Activated naive CD8-positive, alpha-beta T cell treated with anti-CD3 and anti-CD28 coated beads, Interleukin-2, amount 10 ng/mL, durations not matched to agents 7 days and 5 days (primary cell): ENCODE measurements at places on chromosomes 4 and X. TPM values are rescaled to one million over a fixed set of nuclear protein-coding genes. Genes with fewer than 3 reads are reported as not detected.

Gene CCSER1
- not detected for total RNA-seq

DNA sequence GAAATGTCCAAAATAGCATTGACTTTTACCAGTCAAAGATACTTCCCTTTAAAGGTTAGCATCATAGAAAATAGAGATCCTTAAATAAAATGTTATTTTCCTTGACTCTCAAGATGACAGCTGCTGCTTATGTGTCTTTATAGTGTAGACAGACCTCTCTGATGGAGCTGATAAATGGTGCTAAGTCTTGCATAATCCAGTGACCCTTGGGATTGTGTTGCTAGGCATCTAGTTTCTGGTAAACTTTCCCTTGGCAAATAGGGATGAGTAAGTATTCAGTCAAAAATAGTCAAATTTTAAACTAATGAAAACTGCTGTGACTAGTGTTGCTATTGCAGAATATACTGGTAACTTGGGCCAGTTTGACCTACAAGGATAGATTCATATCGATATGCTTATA is 53.6 kb downstream of the MBNL3 start:
- H3K4me3 ChIP-seq = no peak overlapping the region
- no peaks in the 10 kb centered on the region for H3K4me1 ChIP-seq
- H3K27ac ChIP-seq = no peak overlapping the region
- no peaks in the 10 kb centered on the region for H3K27me3 ChIP-seq
- no peak for DNase-seq

DNA sequence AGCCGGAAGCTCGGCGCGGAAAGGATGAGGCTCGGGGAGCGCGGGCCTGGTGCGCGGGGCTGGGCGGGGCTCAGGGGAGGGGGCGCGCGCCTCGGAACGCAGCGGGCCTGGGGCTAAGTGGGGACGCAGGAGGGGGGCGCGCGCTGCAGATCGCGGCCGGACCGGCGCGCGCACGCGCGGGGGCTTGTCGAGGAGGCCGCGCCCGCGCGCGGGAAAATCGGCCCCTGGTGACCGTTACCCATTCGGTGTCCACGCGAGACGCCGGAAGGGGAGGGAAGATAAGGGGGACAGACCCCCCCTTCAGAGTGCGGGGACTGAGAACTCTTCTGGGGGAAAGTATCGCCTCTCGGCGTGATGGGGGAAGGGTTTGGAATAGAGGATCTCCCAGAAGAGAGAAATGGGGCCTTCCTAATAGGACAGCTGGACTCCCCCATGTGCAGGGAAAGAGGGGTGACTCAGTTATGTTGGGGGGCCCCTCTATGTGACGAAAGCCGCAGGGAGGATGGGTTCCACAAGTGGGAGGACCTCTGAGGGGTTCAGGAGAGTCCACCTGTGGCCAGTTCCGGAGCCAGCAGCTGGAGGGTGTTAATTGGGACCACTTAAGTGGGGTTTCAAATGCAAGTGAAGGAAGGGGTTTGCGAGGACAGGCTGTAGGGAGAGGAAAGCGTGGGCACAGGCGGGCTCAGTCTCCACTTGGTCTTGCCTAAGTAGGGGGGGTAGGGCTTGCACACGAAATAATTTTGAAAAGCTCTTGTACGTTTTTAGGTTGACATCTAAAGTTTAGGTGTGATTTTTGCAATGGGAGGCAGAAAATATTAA is 584 bp downstream of the SUV39H1 start:
- peak; percentile 64 for DNase-seq
- H3K36me3 ChIP-seq = peaks cover 12% of the 10 kb centered on the region
- H3K4me3 ChIP-seq = peak overlapping the region; percentile 96
- peak overlapping the region; percentile 94 for H3K27ac ChIP-seq
- H3K27me3 ChIP-seq = no peaks in the 10 kb centered on the region
- peaks cover 16% of the 10 kb centered on the region for H3K4me1 ChIP-seq

GRCh38 chr4:118989098-118990080 is 100.7 kb downstream of the SYNPO2 start:
- H3K36me3 ChIP-seq = no peaks in the 10 kb centered on the region
- peaks cover 6% of the 10 kb centered on the region for H3K27me3 ChIP-seq
- no peak overlapping the region for H3K4me3 ChIP-seq
- peaks cover 2% of the 10 kb centered on the region for H3K4me1 ChIP-seq
- H3K27ac ChIP-seq = no peak overlapping the region

Gene PRSS12
- not detected for total RNA-seq

Gene L1CAM
- 7.2 TPM for total RNA-seq

GRCh38 chr4:121228848-121229247 is 64.7 kb upstream of the TNIP3 start:
- no peak for DNase-seq
- peaks cover 2% of the 10 kb centered on the region for H3K36me3 ChIP-seq
- no peak overlapping the region for H3K4me3 ChIP-seq
- no peak overlapping the region for H3K27ac ChIP-seq
- H3K27me3 ChIP-seq = no peaks in the 10 kb centered on the region
- peaks cover 16% of the 10 kb centered on the region for H3K4me1 ChIP-seq

DNA sequence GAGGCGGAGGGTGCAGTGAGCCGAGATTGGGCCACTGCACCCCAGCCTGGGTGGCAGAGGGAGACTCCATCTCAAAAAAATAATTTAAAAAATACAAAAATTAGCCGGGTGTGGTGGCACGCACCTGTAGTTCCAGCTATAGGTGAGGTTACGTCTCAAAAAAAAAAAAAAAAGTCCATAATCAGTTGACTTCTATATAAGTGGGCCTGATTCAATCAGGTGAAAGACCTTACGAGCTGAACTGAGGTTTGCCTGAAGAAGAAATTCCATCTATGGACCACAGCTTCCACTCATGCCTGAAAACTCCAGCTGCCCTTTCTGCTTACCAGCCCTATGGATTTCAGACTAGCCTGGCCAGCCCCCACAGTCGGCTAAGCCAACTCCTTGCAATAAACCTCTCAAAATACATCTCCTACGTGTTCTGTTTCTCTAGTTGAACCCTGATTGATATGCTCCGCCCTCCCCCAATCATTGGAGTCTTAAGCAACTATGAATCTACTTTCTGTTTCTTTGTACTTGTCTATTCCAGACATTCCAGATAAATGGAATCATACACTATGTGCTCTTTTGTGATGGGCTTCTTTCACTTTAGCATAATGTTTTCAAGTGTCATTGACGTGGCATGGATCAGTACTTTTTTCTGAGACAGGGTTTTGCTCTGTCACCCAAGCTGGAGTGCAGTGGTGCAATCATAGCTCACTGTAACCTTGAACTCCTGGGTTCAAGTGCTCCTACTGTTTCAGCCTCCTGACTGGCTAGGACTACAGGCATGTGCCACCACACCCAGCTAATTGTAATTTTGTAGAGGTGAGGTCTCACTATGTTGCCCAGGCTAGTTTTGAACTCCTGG is 36.6 kb downstream of the SAT1 start:
- no peaks in the 10 kb centered on the region for H3K27me3 ChIP-seq
- H3K36me3 ChIP-seq = no peaks in the 10 kb centered on the region
- no peak overlapping the region for H3K4me3 ChIP-seq
- DNase-seq = no peak
- H3K4me1 ChIP-seq = peaks cover 4% of the 10 kb centered on the region
- no peak overlapping the region for H3K27ac ChIP-seq

DNA sequence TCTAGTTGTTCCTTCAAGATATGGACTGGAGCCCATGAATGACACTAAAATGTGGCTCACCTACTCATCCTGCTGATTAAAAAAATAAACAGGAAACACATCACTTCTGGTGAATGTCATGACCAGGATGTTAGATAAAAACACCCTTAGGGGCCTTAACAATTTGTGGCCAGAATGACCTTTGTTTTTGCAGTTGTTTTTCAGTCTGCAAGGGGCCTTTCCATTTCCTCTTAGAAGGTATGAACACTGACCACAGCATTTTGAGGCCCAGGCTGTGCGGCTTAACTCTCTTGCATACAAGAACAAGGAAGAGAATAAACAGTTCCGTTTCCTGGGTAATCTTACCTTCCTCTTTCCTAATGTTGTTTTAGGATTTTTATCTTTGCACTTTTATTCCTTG is 113.2 kb downstream of the IL1RAPL2 start:
- H3K4me3 ChIP-seq = no peak overlapping the region
- H3K27ac ChIP-seq = no peak overlapping the region
- no peak for DNase-seq
- no peaks in the 10 kb centered on the region for H3K4me1 ChIP-seq

Gene TBC1D1
- 83.7 TPM for total RNA-seq

Gene CFAP47
- not detected for total RNA-seq

DNA sequence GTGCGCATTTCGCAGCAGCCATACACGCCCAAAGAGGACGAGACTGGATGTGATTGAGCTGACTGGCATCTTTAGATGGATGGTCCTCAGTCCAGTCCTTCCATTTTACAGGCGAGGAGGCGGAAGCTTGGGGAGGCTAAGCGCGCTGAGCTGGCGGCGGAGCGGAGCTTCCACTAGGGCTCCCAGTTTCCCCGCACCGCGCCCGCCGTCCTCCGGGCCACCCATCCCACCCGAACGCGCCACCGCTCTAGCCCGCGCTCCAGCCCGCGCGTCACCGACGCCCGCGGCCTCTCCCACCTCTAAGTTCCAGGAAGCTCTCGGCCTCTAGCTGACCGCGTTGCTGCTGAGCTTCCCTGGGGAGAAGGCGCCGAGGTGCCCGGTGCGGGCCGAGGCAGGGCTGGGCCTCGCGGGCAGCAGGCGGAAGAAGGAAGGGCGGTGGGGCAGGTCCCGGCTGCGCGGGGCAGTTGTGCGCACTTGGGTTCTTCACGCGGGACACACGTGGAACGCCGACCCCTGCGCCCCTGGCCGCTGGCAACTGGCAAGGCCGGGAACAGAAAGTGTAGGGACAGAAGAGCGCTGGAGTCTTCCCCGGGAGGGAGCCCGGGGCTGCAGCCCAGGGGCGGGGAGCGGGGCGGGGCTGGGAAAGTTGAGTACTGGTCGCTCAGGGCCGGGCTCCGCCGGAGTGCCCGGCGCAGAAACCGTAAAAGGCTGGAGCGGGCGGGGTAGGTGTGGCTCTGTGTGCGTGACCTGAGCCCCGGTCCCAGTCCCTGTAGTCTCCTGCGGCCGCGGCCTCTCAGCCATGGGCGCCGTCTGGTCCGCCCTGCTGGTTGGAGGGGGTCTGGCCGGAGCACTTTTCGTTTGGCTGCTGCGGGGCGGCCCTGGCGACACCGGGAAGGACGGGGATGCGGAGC is at the start of gene STBD1:
Gene STBD1, plus strand, starts transcription at position 763 of the 911 bp plus-strand sequence. Its CDS starts 37 bp downstream, at position 800.
- peak; percentile 58 for DNase-seq
- peaks cover 2% of the 10 kb centered on the region for H3K36me3 ChIP-seq

DNA sequence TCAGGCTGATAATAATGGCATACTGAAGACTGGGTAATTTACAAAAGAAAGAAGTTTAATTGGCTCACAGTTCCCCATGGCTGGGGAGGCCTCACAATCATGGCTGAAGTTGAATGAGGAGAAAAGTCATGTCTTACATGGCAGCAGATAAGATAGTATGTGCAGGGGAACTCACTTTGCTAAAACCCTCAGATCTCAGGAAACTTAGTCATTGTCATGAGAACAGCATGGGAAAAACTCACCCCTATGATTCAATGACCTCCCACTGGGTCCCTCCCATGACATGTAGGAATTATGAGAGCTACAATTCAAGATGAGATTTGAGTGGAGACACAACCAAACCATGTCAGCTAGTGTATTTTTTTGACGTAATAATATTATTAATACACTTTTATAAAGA is 149.8 kb upstream of the BOD1L1 start:
- no peak overlapping the region for H3K27ac ChIP-seq
- no peak for DNase-seq
- H3K36me3 ChIP-seq = no peaks in the 10 kb centered on the region
- H3K4me3 ChIP-seq = no peak overlapping the region
- no peaks in the 10 kb centered on the region for H3K4me1 ChIP-seq
- H3K27me3 ChIP-seq = no peaks in the 10 kb centered on the region

GRCh38 chrX:24081661-24082154 is 27.0 kb downstream of the EIF2S3 start:
- peaks cover 7% of the 10 kb centered on the region for H3K4me1 ChIP-seq
- no peaks in the 10 kb centered on the region for H3K27me3 ChIP-seq
- H3K27ac ChIP-seq = no peak overlapping the region
- H3K36me3 ChIP-seq = peaks cover 6% of the 10 kb centered on the region
- peak; percentile 56 for DNase-seq

Gene ANOS1
- total RNA-seq = 0.08 TPM

GRCh38 chrX:150157291-150157690 is 205.8 kb upstream of the MAMLD1 start:
- no peak overlapping the region for H3K27ac ChIP-seq
- H3K4me1 ChIP-seq = no peaks in the 10 kb centered on the region
- no peaks in the 10 kb centered on the region for H3K27me3 ChIP-seq
- H3K36me3 ChIP-seq = no peaks in the 10 kb centered on the region
- no peak overlapping the region for H3K4me3 ChIP-seq

DNA sequence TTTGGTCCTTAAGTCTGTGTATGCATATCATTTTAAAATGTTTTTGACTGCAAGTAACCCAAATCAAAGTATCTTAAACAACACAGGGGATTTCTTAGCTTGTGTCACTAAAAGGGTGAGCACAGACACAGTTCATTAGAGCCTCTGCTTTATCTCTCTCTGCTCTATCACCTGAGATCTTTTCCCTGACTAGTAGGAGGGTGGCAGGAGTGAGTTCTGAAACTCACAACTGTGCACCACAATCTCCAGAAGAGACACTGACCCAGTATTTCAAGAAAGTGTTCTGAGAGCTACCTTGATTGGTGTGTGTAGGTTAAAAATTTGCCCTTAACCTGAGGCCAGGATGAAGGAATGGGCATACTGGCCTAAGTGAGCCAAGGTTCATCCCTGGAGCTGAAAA is 24.8 kb downstream of the CCSER1 start:
- no peak overlapping the region for H3K4me3 ChIP-seq
- H3K27me3 ChIP-seq = no peaks in the 10 kb centered on the region
- DNase-seq = no peak
- H3K27ac ChIP-seq = no peak overlapping the region

Gene FGF13
- total RNA-seq = not detected

Gene TCP11X2
- total RNA-seq = not detected

DNA sequence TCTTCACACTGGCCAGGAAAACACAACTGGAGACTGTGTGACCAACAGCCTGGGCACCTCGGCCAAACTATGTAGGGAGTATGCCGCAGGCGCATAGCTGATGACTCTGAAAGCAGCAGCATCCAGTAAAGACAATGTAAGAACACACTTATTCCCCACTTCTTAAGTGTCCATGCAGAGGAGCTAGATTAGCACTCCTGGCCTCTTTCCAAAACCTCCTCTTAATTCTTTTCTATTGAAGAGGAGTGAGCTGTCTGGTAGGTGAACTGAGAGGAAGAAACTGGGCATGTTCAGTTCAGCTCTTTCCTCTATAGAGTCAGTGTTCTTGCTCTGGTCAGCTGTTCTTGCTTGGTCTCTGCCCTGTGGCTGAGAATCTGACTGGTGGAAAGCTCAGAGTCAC is 21.1 kb downstream of the NMU start:
- H3K4me3 ChIP-seq = no peak overlapping the region
- H3K4me1 ChIP-seq = peaks cover 8% of the 10 kb centered on the region
- no peaks in the 10 kb centered on the region for H3K36me3 ChIP-seq
- DNase-seq = no peak
- peaks cover 10% of the 10 kb centered on the region for H3K27me3 ChIP-seq
- no peak overlapping the region for H3K27ac ChIP-seq

Gene GUCY1B1
- not detected for total RNA-seq

DNA sequence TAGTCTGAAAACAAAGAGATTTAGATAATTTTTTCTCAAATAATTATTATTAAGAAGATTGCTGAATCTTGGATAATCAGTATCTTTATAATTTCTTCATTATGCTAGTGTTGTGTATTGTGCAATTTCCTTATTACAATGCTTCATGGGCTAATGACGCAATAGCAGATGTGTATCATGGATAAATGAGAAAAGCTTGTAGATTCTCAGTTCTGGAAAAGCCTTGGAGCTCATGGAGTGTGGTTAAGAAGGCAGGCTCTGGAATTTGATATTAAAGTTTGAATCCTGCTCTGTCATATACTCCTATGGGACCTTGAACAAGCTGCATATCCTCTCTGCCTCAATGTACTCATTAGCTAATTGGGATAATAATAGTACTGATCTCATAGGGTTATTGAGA is 18.9 kb upstream of the CXCL8 start:
- H3K27ac ChIP-seq = no peak overlapping the region
- no peaks in the 10 kb centered on the region for H3K36me3 ChIP-seq
- no peaks in the 10 kb centered on the region for H3K4me1 ChIP-seq

Gene GPRASP1
- total RNA-seq = 12.7 TPM
